Natural killer cell (primary cell): ENCODE measurements at places on chromosomes 7 and 10.

DNA sequence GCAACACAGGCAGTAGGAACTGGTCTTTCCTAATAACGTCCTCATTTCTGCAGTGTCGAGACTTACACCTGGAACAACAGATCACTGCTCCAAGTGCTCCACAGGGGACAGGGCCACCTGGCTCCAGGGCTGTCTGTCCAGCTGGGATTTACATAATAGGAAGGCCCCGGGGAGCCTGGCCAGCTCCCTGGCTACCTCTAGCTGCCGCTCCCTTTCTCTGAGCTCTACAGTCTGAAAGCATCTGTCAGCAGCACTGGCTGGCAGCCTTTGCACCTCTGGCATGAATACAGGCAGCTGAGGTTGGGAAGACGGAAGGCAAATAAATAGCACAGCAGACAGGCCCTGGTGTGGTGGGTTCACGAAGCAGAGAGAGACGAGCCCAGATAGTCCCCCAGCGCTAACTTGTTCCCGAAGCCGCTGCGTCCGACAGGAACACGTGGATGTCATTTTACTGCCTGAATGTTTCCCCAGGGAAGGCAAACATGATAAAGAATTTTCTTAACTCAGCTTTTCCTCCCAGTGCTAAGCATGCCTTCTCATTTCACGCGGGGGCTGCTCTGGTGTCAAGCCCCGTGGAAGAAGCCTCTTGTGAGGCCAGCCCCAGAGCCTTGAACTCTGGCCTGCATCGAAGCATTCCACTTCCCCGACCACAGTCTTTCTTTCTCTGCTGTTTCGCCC, 105.4 kb downstream of the ITIH5 start:
- DNase-seq, result no peak

GRCh38 chr10:23060918-23061317, 34.5 kb upstream of the MSRB2 start:
- no peak for DNase-seq

GRCh38 chr7:157469181-157470016, 132.6 kb downstream of the DNAJB6 start:
- DNase-seq, result no peak

DNA sequence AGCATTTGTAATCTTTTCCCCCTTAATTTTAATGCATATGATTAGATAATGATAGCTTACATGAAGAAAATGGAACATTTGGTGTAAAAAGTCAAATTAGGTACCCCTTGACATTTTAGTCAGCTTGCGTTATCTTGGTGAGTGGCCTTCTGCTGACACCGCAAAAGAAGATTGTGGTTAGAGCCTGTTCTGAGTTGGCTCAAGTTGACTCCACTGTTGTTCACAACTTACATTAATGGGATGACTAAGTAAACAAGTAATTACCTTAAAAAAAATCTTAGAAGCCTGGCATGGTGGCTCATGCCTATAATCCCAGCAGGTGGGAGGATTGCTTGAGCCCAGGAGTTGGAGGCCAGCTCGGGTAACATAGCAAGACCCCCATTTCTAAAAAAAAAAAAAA, 24.2 kb downstream of the TRRAP start:
- no peak for DNase-seq
